ENCODE measurements at places on chromosomes 5 and 9.

DNA sequence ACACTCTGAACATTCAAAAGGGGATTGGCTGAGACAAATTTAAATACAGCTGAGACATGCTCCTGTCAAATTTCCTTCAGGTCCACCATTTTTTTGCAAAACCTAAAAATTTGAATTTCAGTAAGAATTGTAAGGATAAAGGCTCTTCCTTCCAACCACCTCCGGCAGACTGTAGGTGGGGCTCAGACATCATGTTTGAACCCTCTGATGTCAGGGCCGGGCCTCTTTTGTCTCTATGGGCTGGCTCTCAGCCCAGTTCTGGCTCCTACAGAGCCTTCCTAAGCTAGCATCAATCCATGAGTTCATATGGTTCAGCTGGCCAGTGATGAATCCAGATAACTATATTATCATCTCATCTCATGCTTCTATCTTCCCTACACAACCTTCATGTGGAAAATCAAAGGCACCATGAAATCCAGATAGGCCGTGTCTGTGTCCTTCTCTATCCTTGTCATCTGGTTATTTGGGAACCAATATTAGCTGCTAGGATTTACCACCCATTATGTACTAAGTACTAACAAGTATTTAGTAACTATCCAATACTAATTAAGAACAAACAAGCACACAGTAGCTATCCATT is 44.2 kb downstream of the NIPSNAP3B start:
- DNase-seq: no peak

DNA sequence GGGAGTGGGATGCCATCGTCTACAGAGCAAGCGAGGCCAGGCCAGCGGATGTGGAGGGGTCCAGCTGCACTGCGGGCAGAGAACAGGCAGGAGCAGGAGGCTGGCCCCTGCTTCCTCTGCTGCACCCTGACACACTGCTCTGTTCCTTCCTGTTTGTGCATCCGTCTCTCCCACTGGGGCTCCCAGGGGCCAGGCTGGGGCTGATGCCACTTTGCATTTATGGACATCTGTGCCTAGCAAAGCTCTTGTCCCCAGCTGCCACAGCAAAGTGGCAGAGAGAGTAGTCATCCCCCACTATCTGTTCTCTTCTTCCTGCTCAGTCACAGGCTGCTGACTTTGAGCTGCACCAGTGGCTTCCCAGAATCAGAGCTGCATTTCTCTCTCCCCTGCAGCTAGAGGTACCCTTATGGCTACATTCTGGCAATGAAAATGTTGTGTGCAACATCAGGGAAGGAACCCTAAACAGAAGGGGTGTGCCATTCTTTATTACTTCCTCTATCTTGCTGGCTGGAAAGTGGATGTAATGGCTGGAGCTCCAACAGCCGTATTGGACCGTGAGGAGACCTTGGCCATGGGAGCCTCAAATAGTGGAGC is 4.2 kb upstream of the NINJ1 start:
- no peak for DNase-seq

DNA sequence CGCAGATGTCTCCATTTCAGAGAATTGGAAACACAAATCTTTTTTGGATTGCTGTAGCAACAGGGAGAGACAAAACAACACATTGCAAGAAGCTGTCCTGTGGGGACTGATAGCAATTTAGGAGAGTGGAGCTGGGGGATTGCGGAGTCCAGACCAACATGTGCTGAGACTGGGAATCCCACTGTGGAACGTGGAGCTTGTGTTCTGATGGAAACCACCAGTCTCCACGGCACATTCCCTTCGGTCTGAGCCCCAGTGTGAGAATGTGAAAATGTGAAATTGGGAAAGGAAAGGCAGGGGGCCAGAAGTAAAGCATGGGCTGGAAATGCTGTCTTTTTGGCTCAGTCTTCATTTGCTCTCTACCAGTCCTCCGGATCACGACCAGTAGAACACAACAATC is 348.8 kb upstream of the TNC start:
- DNase-seq: no peak

DNA sequence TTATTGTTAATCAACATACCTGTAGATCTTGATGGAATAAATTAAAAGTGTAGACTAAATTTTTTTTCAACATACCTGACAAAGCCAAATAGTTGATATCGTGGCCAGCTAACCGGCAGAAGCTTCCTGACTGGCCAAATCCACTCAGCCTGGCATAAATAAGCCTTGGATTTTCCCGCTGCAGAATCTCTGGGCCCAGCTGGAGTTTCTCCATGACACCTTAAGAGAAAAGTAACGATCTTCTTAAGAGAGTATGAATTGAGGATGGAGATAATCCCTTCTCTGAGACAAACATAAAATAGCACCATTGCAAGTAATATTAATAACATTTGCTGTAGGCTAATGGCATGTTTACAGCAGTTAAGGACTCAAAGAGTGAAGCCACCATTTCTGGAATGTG is 2.2 kb downstream of the AMACR start:
- DNase-seq: no peak

DNA sequence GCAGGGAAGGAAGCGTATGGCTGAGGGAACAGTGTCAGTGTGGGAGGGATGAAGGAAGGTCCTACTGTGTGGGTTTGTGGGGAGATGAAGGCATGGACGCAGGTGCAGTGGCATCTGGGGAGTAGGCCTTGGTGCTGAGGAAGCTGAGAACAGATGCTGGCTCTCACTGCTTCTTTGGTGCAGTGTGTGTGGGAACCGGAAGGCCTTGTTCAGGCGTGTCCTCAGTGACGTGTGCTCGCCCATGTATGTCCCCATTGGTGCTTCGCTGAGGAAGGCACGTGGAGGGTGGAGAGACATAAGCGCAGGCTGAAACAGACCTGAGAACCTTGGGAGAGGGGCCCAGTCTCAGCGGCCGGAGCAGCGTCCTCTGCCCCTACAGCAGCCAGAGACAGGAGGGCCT is 18.7 kb downstream of the ADAMTS13 start:
- DNase-seq: no peak

- DNase-seq: no peak
These were observed 91.8 kb upstream of the TNC start for GRCh38 chr9:115209601-115210306.

Measured in effector CD4-positive, alpha-beta T cell (primary cell).